Muscle of back (tissue), 13 donors: ENCODE measurements at places on chromosomes 7 and 10. TPM values are rescaled to one million over a fixed set of nuclear protein-coding genes. Genes with fewer than 3 reads are reported as not detected.
A peak's percentile ranks its signal among the peaks of the same experiment; 100 is the strongest.

DNA sequence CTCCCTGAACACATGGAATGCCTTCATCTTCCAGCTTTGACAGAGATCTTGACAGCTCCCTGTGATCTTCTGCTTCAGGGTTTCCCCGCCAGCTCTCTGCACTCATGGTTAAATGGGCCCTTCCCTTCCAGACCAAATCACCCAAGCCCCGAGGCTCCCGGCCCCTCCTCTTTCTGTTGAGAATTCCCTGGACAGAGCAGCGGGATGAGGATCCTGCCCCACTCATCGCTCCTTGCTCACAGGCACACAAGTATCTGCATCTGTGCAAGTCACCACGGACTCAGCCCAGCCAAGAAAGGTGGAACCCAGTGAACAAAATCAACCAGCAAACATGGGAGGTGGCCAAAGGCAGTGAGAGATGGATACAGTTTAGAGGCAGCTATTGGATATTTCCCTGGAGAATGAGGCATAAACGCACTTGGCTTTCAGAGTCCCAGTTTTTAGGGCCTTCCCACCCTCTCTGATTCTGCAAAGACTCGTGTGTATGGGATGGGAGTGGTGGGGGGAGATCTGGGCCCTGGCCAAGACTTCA is 37.7 kb upstream of the CXCL12 start:
- DNase-seq = peak; percentile 94

DNA sequence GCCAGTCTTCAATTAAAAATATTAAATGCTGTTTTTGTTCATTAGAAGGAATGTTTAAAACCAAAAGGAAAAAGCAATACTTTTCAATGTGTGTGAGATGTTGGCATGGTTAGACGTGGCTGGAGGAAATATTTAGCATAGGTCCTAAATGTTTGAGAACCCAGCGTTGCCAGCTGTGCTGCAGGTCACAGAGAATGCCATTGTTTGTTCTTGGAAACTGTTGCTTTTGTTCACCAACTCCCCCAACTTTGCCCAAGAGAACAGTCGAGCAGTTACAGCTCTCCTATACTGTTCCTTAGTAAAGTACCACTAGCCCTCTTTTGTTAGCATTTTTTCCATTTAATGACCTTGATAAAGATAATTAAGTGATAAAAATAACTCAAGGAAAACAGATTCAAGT is 44.5 kb upstream of the ELMO1 start:
- DNase-seq = no peak

DNA sequence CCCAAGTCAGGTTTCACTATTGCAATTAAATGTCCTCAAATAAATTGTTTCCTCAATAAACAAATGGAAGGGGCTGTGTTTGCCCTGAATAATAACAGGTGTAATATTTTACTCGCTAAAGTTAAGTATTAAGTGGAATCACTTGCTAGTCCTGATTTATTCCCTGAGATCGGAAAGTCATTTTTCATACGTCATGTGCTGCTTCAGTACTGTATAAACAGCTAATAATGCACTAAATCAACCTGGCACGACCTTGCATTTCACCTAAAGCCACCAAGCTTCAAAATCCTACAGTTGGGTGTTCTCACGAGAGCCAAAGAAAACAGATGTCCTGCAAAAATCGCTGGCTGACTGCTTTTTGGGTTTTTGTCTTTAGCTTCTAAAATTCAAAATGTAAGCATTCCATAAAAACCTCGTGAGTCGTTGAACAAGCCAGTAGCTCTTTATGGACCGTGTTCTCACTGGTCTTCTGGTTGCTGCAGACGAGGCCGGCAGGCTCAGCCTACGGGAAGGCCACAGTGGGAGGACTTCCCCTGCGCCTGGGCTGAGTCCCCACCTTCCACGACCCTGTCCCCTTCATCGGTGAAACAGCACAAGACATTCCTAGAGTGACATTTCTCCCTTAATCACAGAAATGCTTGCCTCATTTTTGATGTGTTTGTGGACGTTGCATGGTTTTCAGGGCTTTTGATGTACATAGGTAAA is 17.9 kb upstream of the MNX1 start:
- no peak for DNase-seq

DNA sequence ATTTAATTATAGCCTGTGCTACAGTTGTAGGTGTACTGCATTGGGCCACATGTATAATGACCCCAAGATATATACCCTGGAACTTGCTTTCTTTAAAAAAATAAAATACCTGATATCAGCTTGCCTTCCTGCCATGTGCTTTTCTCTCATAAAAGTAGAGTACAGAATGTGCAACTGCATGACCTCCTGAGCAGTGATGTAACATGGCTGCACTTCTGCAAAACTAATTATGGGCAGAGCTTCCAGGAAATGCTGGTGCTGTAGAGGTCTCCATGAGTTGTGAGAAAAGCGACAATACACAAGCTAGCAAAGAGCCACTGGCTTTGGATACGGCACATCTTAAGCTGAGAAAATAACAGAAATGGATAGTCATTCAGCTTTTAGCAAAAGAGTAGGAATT is 6.5 kb upstream of the ERLIN1 start:
- DNase-seq = peak; percentile 44

- no peak for DNase-seq
Measured at GRCh38 chr10:33258967-33259366, 75.5 kb downstream of the NRP1 start.

DNA sequence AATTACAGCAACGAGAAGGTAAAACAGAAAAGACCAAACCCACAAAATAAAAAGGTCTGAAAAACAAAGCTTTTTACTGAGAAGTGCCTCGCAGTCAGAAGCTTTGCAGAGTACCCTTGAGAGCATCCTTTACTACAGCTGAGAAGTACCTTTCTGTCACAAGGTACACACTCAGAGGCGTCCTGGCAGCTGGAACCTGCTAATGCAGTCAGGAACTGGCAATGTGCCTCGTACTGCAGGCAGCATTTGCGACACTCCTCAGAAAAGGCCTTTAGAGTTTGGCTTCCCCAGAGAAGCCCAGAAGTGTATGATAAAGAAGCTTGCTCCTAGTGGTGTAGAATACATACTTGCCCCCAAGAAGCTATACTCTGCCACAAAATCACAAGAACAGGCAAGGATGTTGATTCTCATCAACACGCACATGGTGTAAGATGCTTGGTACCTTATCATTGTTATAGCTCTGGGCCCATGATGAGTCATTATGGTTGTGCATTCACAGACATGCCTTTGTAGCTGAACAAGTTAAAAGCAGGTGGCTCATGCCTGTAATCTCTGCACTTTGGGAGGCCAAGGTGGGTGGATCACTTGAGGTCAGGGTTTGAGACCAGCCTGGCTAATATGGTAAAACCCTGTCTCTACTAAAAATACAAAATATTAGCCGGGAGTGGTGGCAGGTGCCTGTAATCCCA is 2.0 kb upstream of the GTPBP4 start:
- DNase-seq = no peak

DNA sequence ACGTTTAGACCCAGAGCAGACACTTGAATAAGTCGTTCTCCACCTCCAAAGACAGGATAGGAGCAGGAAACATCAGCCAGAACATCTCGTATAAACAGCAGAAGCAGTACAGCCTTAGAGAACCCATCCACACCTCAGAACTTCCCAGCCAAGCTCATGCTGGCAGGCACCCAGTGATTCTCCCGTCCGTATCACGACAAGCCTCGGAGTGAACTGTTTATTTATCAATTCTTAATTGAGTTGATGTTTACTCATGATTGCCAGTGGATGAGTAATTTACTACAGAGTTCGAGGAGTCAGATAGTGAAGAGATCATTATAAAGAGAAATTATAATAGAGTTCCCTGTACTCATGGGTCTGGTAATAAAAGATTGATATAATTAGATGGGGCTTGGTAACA is 811.5 kb downstream of the LRMDA start:
- no peak for DNase-seq

- DNase-seq = no peak
Measured at GRCh38 chr7:101104799-101105198, 19.5 kb downstream of the TRIM56 start.

- DNase-seq = no peak
Measured at GRCh38 chr10:36468620-36469019, 656.8 kb upstream of the ANKRD30A start.

DNA sequence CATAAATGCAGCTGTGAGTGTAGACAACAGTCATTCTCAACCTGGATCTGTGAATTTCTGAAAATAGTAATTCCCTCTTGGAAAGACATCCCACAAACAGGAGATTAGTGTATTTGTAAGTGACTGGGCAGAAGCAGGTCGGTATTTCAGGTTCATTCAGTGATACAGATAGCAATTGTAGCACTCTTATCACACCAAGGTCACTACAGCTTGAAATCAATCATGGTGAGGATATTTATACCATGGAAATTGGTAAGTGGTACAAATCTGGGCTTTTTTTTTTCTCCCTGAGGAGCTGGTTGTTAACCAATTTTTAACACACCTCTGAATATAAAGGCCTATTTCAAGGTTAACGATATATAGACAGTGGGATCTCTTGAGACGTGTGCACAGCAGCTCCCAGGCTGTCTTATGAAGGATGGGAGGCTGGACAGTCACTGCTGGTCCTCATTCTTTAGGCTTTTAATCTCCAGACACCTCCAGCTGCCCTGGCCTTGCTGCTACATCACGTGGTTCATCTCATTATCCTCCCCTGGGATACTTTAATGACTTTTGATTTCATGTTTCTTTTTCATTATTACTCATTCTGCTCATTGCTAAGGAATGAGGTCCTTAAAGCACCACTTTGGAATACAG is 87.1 kb downstream of the ITGA8 start:
- DNase-seq = no peak

DNA sequence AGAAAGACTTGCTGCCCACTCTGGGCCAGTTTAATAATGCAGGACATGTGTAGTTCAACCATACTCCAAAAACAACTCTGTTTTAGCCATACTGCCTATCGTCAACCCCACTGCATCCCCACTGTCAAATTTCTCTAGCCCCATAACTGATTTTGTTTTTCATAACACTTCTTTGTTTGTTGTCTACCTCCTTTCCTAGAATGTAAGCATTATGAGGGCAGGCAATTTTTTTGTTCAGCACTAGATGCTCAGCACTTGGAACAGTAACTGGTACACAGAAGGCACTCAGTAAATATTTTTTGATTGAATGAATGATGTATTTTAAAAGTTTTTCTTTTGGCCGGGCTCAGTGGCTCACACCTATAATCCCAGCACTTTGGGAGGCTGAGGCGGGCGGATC is 183.8 kb upstream of the MKLN1 start:
- DNase-seq = no peak

- no peak for DNase-seq
Measured at GRCh38 chr10:49310460-49310859, 11.5 kb downstream of the C10orf71 start.

DNA sequence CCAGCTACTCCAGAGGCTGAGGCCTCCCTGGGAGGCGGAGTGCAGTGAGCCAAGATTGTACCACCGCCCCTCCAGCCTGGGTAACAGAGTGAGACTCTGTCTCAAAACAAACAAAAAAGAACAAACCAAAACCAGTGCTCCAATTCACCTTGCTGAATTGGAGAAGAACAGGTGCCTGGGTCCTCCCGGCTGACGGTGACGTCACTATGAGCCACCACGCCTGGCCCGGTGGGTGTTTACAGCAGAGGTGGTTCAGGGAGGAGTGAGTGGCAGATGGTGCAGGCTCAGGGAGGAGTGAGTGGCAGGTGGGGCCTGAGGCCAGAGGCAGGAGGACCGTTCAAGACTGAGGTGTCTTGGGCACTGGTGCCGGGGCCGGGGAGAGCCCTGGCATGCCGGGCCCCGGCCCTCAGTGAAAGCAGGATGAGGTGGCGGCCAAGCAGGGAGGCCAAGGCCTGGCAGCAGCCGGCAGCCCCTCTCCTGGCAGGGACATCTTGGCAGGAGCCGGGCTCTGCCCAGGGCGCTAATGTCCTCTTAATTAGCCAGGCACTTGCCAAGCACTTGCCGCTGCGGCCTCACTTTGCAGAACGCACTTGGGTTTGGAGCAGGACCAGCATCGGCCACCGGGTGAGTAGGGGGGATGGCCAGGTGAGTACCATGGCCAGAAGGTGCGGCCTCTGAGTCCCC is 162.8 kb upstream of the TNRC18 start:
- DNase-seq = no peak

DNA sequence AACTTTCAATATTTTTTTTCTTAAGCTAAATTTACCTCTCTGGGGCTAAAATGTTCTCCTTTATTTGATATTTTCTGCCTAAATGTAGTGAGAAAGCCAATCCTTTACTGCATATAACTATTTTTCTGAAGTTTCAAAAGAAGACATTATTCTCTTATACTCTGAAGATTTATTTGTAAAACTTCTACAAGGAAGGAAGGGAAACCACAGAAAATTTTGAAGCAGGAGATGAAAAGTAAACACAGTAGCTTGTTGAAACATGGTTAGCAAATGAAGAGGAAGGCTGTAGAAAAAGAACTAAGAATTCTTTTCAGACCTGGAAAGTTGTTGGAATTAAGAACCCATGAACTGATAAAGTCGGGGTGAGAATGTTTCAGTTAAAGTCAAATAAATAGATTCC is 330.3 kb downstream of the HGF start:
- no peak for DNase-seq

DNA sequence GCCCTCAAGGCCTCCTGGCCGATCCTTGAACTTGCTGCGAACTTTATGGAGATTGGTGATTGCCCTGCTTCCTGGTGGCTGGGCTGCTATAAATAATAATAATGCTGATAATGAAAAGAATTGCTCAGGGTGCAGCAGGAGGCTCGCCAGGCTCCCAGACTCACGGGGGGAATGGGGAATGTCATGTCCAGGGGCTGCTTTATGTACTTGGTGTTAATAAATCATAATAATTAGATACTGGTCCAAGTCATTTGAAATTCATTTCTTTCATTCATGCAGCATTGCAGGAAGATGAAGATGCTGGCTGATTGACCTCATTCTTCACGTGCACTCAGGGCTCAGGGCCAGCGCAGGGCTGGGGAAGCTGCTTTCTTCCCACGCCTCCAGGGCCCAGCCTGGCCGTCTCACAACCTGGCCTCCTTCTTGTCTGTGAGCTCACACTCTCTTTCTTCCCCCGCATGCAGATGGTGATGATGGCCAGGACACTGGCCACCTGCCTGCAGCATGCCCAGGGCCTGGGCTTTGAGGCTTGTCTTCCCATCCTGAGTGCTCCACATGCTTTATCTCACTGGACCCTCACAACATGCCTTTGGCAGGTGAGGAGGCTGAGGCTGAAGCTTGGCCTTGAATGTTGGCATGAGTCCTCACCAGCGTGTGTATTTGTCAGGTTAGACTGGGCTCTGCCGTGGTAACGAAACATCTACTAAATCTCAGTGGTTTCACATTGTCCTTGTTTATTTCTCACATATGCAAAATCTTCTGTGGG is 138.4 kb upstream of the TNS3 start:
- DNase-seq = peak; percentile 55

Gene SGCE
- polyA plus RNA-seq = 144 TPM

Gene LARP4B
- polyA plus RNA-seq = 47.9 TPM

Gene MLXIPL
- 0.13 TPM for polyA plus RNA-seq

Gene ADGRA1
- 2.5 TPM for polyA plus RNA-seq

Gene CHCHD3
- polyA plus RNA-seq = 86.9 TPM

Gene TWNK
- polyA plus RNA-seq = 7.1 TPM

Gene LRRC18
- polyA plus RNA-seq = 0.15 TPM

Gene YWHAG
- 171 TPM for polyA plus RNA-seq

Gene ST8SIA6
- polyA plus RNA-seq = 2.7 TPM

Gene NOS3
- polyA plus RNA-seq = 5.7 TPM

Gene FAM20C
- 39.2 TPM for polyA plus RNA-seq

Gene SPDYE2B
- 2.5 TPM for polyA plus RNA-seq
